NCI-H446 (cell line): ENCODE measurements at places on chromosomes 3 and 15.

GRCh38 chr3:114307832-114308231 is 14.0 kb downstream of the TIGIT start:
- no peak for DNase-seq

DNA sequence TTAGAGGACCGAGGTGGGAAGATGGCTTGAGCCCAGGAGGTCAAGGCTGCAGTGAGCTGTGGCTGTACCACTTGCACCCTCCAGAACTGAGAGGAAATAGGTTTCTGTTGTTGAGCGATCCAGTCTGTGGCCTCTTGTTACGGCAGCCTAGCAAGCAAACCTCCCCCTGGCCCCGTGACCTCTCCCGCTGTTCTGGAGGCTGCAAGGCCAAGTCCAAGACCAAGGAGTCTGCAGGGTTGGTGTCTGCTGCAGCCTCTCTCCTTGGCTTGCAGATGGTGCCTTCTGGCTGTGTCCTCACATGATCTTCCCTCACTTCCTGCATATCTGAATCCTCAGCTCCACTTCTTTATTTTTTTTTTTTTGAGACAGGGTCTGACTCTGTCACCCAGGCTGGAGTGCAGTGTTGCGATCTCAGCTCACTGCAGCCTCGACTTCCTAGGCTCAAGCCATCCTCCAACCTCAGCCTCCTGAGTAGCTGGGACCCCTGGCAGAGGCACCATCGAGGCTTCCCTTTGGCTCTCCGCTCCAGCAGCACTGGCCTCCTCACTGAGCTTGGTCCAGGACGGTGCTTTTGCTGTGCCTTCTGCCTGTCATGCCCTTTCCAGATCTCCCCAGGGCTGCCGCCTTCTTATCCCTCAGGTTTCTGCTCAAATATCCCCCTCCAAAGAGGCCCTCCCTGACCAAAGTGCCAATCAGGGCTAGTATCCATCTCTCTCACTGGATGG is 18.0 kb upstream of the PLXND1 start:
- no peak for DNase-seq

- no peak for DNase-seq
Measured at GRCh38 chr3:150351398-150351797, 56.7 kb upstream of the TSC22D2 start.

GRCh38 chr3:101850246-101851051 is 1.1 kb downstream of the NFKBIZ start:
- DNase-seq = no peak

GRCh38 chr3:171415070-171415469 is 45.1 kb downstream of the TNIK start:
- no peak for DNase-seq

DNA sequence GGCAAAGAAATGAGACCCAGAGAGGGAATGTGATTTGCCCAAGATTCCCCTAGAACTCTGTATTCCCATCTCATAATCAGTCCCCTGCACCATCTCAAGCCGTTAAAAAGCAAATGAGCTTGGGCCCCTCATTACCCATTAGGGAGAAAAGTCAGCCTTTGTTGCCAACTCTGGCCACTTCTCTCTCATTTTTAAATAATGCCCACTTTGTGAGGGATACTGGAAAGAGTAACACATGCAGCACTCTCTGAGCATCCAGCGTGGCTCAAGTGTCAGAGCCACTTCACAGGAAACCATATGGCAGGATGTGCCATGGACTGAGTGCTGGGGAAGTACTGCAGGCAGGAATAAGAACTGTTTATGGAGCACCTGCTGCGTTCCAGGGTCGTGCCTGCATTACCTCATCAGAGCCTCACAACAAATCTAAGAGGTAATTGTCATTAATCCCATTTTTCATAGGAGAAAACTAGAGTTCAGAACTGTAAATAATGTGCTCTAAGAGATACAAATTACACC is 49.8 kb upstream of the SLC6A1 start:
- DNase-seq = no peak

DNA sequence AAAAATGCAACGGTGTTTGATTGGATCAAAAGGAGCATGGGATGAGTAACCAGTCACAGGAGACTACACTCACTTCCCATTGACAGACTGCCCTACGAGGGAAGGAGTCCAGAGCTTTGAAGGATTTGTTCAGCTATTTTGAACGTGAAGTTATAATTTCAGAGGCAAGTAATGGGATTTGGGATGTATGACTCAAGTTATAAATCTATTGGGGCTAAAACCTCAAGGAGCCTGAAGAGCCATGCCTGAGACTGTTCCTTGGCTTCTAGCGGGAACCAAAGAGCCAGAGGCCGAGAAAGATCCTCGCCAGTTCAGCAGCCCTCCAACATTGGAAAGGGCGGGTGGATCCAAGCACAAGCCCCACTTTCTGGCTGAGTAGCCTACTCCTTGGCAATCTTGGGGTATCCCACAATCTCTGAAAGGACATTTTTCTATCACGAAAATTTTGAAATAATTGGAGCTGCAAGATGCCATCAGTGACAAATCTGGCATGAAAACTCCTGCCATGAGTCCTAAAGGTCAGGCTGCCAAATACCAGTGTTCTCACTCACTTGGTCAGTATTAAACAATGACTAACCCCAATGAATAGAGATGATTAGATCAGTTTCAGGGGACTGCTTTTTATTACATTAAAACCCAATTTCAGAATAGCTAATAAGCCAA is 48.6 kb upstream of the SLCO2A1 start:
- DNase-seq = no peak

DNA sequence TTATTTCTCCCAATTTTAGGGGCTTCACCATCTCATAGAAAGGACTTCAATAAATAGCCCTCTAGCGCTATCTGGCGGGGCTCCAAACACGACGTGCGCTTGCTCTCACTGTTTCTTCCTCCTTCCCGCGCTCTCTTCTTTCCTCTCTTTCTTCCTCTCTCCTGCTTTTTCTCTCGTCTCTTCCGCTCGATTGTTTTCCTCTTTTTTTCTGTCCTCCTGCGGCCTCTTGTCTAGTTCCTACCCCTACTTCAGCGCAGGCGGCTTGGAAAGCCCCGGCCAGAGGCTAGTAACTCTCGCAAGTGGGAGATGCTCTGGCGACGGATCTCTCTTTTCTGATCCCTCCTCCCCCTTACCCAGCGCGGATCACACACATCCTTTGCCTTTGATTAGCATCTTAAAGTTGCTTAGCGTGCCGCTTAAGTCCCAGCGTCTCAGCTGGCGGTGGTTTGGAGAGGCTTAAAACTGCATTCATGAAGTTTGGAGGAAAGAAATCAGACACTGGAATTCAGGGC is 6.2 kb upstream of the MEIS2 start:
- no peak for DNase-seq

- DNase-seq = no peak
Measured at GRCh38 chr15:74917676-74918075, 11.0 kb upstream of the FAM219B start.

GRCh38 chr3:189490337-189490736 is 140.9 kb upstream of the TP63 start:
- no peak for DNase-seq

DNA sequence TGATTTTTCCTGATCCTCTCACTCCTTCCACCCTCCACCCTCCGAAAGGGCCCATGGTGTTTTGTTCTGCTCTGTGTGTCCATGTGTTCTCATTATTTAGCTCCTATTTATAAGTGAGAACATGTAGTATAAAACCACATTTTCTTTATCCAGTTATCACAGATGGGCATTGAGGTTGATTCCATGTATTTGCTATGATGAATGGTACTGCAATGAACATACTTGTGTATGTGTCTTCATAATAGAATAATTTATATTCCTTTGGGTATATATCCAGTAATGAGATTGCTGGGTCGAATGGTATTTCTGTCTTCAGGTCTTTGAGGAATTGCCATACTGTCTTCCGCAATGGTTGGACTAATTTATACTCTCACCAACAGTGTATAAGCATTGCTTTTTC is 126.0 kb downstream of the IMPG2 start:
- no peak for DNase-seq

- DNase-seq = no peak
Measured at GRCh38 chr15:74752531-74752930, 3.9 kb downstream of the CYP1A2 start.

DNA sequence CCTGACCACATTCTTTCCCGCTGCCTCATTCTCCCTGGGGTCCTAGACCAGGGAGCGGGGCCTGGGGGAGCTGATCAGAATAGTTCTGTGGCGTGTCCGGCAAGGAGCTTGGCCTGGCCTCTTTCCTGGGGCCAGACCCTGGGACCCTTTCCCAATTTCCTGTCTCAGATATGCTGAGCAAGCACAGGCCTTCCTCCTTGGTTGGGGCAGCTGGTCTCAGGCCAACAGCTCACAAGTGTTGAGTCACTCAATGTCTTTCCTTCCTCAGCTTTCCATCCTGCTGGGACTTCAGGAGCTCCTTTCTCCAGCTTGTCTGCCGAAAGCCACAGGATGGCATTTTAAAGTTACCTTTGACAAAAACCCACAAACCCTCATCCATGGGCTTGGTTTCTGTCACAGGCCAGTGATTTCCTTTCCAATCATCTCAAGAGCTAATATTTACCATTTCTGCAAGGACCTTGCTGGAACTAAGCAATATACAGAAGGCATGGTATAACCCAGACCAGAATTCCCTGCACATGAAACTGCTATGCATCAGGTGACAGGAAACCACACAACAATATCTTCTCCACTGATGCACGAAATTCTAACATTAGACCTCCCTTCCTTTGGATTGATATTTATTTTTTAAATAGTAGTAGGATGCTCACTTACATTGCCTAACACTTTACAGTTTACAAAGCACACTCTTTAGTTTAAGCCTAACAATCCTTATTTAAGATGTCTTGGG is 19.5 kb upstream of the TIMP4 start:
- no peak for DNase-seq

DNA sequence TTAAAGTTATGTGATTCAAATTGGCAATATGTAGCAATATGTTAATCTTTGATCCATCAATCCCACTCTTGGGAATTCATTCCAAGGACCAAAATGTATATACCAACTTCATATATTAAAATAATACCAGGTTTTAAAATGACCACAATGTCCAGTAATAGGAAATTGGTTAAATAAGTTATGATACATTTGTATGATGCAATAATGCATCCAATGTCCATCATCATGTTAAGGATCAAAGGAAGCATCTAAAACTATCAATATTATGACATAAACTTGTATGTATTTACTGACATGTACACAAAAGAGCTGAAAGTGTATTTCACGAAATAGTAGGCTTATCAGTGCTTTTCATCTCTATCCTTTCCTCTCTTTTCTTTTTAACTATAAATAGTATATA is 406.0 kb downstream of the RSL24D1 start:
- no peak for DNase-seq

DNA sequence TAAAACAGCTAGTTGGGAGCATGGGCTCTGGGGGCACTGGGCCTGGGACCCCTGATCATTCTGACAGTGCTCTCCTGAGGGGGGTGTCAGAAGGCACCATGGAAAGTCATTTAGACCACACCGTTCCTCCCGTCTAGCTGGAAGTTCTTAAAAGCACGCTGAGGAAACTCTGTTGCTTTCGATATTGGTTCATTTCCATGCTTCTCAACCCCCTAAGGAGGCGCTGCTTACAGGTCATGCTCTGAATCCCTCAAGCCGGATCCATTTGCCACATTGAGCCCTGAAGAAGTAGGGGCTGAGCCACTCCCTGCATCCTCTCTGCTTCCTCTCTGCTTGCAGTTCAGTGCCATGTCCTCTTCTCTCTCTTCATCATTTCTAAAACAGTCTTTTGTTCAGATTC is 187.2 kb downstream of the CACNA2D3 start:
- DNase-seq = no peak

DNA sequence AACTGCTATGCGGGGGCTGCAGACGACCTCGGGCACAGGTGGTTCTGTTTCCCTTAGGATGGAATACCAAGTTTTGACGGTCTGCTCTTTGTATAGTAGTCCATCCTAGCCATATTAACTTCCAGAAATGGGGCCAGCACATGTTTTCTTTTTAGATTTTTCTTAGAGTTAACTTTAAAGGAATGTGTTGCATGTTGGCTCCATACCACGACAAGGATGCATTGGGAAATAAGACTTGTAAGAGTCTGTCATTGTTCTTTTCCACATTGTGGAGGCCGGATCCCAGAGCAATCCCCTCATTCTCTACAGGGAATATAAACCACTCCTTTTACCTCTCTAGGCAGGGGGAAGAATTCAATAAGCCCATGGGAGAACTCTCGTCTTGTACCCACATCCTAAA is 87.1 kb upstream of the PLSCR4 start:
- DNase-seq = no peak

- DNase-seq = no peak
Measured at GRCh38 chr3:142263112-142263511, 37.7 kb upstream of the GK5 start.
